ENCODE measurements at places on chromosomes 7 and 10.
A peak's percentile ranks its signal among the peaks of the same experiment; 100 is the strongest.

DNA sequence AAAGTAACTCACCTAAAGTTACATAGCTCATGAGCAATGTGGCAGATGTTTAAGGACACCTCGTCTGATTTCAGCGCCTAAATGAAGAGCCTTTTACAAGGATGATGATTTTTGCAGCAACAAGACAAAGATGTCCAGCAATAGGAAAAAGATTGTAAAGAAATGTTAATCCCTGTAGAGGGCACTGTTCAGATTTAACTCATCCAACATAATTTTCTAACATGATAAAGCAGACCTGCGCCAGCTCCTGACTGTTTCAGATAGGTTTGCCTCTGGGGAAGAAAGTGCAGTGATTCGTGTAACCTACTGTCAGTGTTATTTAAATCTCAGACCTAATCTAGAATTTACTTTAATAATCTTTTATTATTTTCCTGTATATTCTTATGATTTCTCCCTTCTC lies 595.2 kb downstream of the AUTS2 start:
- no peak for DNase-seq

DNA sequence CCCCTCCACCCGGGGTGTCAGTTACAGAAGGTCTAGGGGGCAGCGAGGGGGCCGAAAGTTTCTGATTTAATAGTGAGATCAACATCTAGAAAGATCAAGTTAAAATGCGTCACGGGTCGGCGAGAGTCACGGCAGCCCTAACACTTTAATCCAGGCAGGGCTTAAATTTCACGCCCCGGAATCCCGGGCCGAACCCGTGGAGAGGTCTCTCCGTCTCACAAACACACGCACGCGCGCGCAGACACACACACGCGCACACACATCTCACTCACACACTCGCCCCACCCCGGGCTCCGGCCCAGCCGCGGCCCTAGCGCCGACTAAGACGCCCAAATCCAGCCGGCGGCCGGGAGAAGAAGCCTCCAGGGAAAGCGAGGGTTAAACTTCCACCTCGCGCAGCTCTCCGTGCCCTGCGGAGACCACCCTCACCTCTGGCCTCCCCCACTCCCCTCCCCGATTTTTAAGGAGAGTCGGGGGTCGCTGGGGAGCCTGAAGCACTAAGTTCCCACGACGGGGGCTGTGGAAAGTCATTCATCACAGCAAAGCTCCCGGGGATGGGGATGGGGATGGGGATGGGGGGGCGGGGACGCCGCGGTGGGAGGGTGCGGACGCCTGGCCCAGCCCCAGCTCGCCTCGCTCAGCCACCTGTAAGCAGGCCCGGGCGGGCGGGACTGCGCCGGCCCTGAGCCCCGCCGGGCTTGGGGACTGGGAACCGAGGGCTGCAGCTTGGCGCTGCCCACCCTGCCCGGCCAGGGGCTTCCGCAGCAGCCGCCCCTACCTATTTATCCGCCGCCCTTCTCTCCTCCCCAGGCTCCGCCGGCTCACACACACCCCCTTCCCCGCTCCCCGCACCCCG lies 1.6 kb downstream of the PDGFA start:
- no peak for DNase-seq

GRCh38 chr10:27494116-27494805 lies 9.8 kb upstream of the RAB18 start:
- no peak for DNase-seq

- DNase-seq: peak; percentile 88
These were observed 6.6 kb downstream of the CPA2 start for GRCh38 chr7:130273081-130273932.

DNA sequence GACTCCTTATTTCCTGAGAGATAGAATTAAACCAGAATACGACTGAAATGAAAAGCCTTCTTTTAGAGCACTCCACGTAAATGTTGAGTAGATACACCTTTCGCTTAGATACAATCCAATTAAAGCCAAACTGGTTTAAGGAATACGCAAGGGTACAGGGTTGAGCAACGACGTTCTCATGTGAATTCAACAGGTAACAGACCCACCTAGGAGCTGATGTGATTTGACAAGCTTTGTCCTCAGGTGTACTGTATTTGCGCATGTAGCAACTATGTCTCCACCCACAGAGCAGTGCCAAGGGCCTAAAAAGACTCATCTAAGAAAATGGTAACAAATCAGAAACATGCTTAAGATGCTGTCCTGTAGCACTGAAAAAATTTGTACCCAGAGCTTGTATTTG lies 139.6 kb downstream of the GATA3 start:
- no peak for DNase-seq

DNA sequence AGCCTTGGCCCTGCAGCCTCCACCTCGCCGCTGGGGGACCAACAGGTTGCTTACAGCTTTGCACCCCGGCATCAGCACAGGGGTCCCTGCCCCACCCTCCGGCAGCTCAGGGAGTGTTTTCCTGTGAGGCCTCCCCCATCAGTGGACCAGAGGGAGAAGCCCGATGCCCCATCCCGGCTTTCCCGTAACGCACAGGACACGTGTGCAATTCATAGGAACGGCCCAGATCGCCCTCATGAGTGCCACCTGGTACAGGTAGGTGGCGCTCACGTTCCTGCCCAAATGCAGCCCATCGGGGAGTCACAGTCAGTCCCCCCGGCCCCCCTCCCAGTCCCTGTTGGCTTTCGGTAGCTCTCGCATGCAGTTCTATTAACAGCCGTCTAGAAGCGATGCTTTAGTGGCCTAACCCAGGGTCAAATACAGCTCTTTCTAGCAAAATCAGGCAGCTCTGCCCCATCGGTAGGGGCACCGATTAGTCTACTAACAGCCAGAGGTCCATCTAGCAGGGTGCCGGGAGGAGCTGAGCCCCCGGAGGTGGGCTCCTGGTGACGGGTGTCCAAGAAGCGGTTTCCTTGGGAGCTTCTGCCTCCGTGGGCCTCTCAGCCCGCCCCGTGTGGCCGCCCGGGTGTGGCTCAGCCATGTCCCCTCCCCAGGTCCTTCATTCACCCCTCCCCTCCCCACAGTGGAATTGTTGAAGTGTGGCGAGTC lies 48.4 kb upstream of the GTF2IRD1 start:
- no peak for DNase-seq

- no peak for DNase-seq
These were observed 2.2 kb downstream of the MTG1 start for GRCh38 chr10:133396035-133396624.

- DNase-seq: no peak
These were observed 24.9 kb downstream of the C7orf25 start for GRCh38 chr7:42886893-42887505.

DNA sequence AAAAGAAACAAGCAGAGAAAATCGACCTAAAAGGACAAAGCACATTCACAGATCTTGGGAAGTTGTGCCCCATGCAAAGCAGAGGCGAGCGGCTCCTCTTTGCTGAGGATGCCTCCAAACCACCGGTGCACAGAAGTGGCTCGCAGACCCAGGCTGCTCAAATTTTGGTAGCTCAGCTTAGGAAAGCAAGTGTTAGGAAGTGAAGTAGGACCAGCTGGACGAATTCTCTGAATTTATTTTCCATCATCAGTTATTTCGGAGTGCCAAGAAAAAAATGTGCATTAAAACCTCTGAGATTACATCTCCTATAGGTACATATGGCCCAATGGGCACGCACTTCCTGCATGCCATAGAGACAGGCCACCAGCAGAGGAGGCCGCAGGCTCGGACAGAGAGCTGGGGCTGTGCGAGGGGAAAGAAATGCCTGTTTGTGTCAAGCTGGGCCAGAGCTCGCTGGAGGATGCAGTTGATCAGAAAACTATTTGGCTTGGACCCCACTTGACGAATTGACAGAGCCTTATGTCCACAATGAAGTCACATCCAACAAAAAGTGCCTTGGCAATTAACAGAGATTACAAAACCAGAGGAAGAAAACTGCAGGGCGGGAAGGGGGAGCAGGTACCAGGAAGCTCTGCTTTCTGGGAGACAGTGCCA lies 122.3 kb upstream of the LYZL2 start:
- no peak for DNase-seq

GRCh38 chr7:141397236-141398163 lies 153.7 kb upstream of the AGK start:
- DNase-seq: no peak

DNA sequence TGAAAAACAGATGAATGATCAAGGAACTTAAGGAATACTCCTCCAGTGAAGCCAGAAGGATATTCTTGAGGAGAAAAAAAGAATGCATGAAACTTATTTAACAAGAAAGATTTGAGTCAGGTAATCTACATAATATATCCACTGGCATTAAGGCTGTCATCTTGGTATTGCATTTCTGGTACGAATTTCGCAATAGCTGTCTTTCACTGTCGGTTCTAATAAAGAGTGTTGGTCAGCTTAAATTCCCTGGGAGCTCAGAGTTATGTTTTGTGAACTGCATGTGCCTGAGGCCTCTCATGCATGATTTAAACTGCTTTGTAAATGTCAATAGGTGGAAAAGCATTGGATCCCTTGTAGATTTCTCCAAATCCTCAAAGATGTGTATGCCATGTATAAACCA lies 565.3 kb upstream of the GALNT17 start:
- DNase-seq: no peak

GRCh38 chr7:93245525-93246432 lies 13.6 kb downstream of the VPS50 start:
- no peak for DNase-seq

- no peak for DNase-seq
These were observed 375 bp upstream of the CHN2 start for GRCh38 chr7:29194206-29194593.

DNA sequence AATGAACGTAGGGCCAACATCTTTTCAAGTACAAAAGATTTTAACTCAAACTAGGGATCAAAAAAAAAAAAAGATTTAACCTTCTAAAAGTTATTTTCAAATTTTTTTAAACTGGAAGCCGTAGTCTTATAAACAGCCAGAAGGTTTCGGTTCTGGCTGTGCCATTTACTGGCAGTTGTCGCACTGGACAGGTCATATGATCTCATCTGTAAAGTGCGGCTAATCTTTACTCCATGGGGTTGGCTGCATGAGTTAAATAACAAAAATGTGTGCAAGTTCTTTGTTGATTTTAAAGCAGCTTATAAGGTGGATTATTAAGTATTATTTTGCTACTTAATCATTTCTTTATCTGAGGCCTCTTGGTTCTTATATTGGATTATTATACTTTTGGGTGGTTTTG lies 36.6 kb downstream of the TRUB1 start:
- DNase-seq: no peak

- no peak for DNase-seq
These were observed 101.8 kb downstream of the ST8SIA6 start for GRCh38 chr10:17352583-17352982.

DNA sequence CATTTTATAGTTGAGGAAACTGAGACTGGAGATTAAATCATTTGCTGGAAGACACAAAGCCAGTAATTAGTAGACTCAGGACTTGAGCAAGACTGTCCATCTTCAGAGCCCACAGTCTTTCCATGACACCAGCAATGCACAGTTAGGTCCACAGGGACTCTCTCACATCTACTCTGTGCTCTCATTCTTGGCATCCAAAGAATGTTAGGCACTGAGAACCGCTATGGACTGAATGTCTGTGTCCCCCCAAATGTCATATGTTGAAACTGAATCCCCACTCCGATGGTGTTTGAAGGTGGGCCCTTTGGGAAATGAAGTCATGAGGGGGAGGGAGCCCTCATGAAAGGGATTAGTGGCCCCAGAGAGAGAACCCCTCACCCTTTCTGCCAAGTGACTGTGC lies 100.6 kb downstream of the LANCL2 start:
- no peak for DNase-seq

- no peak for DNase-seq
These were observed 19.4 kb downstream of the ZFAND2A start for GRCh38 chr7:1140476-1141104.

GRCh38 chr10:103067484-103067883 lies 125.6 kb downstream of the NT5C2 start:
- DNase-seq: no peak

DNA sequence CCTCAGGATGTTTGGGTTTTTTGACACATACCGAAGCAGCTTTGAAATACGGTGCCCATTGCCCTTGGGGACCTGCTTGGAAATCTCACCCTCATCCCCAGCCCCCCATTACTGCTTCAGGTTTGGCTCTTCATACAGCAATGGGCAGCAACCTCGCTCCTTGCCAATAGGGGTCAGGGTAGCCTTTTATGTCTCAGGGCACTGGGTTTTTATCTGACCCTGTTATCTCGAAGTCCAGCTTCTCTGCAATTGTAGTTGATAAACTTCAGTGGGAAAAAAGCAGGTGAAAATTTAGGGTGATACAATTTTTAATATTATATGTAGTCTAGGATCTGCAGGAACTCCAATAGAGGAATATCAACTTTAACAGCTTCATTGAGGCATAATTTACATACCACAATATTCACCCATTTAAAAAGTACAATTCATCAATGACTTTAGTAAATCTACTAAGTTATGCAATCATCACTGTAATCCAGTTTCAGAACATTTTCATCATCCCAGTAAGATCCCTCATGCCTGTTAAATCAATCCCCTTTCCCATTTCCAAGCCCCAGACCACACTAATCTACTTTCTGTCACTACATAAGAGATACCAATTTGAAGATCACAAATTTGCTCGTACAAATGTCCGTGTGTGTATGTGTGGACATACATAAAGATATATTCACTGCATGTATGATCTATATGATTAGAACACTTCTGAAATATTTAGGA lies 386.2 kb downstream of the KCNMA1 start:
- no peak for DNase-seq

DNA sequence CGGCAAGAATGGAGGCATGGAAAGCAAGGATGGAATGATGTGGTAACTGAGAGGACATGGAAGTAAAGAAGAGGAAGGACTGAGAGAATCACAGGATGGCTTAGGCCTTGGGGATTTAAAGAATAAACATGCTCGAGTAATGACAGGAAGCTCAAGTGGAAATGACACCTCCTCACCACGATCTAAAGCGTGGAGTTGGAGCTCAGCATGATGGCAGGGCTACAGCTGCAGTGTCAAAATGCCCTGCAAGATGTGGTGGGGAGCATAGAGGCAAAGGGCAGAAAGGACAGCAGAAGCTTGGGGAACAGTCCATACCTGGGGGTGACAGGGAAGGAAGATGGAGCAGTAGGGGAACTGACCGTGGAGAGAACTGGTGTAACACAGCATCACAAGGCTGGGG lies 229.5 kb upstream of the PLXNA4 start:
- no peak for DNase-seq

DNA sequence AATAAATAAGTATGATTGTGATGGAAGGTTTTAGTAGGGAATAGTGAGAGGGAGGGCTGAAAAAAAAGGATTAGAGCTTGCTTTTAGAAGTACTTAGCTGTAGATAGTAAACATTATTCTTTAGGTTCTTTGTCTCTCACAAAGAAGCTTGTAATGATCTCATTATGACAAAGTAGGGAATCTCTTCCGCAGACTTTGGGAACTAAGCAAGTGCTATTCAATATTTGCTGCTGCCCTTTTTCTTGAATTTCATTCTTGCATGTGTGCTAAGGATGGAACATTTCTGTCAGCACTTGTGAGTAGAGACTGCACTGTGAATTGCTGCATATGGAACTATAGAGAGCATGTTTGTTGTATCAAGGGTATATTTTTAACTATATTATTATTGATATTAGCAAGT lies 173.4 kb downstream of the ST7 start:
- DNase-seq: no peak

Measured in SHP77 treated with DMSO at 0.1 percent for 48 hours (cell line).